Stimulated activated CD4-positive, alpha-beta T cell treated with anti-CD3 and anti-CD28 coated beads, Interleukin-1b, Interleukin-23, amount 100 ng/mL, for 24 hours (primary cell): ENCODE measurements at places on chromosomes 1 and 21.

DNA sequence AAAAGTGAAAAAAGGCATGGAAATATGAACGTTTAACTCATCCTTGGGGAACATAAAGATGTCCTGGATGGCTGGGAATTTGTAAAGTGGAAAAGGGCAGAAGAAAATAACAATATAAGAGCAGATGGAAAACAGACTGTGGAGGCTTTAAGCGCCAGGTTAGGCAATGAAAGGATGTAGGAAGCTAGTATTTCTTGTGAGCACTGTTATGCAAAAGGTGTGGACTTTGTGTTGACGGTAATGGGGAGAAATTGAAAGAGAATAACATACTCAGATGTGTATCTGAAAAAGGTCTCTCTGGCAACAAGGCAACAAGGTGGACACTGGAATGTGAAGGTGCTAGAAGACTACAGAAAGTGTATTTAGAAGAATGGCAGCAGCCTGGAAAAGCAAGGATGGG, 411.8 kb downstream of the PLPP3 start:
- no peak for DNase-seq

DNA sequence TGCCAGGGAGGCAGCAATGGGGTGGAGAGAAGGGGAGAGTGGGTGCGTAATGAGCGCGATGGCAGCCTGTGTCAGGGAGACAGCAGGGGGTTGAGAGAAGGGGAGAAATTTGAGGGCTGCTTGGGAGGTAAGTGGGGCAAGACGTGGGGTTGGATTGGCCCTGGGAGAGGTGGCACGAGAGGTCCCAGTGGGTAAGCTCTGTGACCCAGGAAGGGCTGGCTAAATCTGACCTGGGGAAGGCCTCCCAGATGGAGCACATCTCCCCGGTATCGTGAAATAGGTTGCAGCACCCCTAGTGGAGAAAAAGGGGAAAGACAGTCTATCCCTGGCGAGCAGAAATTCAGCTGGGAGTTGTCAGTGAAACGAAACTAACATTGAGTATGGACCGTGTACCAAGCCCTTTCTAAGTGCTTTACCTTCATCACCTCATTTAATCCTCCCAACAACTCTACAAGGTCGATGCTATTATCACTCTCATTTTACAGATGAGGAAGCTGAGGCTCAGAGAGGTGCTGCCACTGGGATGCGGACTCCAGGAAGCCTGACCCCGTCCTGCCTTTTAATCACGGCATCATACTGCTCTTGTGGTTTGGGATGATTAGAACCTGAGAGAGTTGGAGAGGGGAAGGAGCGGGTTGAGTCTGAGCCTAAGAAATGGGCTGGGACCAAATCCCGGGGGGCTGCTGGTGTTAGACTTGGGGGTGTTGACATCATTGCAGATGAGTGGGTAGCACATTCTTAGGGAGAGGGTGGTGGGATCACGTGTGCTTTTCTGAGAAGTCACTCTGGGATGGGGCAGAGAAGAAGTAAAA, 56.6 kb upstream of the RPL11 start:
- no peak for DNase-seq

DNA sequence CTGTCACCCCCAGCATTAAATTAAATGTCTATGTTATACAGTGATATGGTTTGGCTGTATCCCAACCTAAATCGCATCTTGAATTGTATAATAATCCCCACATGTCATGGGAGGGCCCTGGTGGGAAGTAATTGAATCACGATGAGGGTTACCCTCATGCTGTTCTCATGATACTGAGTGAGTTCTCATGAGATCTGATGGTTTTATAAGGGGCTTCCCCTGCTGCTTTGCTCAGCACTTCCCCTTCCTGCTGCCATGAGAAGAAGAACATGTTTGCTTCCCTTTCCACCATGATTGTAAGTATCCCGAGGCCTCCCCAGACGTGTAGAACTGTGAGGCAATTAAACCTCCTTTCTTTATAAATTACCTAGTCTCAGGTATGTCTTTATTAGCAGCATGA, 445.7 kb downstream of the MRPL39 start:
- DNase-seq: no peak

DNA sequence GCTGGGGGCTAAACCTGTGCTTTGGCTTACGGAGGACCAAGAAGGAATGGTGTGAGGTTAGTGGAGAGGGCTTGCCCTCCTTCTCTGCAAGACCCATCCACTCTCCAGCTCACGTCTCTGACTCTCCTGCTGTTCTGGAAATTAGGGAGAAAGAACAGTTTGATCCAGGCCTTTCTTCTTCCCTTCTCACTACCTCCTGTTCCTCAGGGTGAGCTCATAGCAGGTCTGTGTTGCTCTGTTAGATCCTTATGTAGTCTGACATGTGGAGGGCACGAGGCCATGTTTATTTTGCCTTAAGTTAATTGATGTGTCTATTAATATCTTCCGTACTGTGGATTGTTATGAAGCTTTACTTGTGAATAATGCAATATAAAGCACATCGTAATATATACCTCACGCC, 315.0 kb downstream of the GRIK1 start:
- DNase-seq: no peak

GRCh38 chr1:228013935-228014930, 7.4 kb downstream of the WNT3A start:
- DNase-seq: no peak

- DNase-seq: no peak
Measured at GRCh38 chr1:172452536-172453152, 8.8 kb upstream of the PIGC start.

DNA sequence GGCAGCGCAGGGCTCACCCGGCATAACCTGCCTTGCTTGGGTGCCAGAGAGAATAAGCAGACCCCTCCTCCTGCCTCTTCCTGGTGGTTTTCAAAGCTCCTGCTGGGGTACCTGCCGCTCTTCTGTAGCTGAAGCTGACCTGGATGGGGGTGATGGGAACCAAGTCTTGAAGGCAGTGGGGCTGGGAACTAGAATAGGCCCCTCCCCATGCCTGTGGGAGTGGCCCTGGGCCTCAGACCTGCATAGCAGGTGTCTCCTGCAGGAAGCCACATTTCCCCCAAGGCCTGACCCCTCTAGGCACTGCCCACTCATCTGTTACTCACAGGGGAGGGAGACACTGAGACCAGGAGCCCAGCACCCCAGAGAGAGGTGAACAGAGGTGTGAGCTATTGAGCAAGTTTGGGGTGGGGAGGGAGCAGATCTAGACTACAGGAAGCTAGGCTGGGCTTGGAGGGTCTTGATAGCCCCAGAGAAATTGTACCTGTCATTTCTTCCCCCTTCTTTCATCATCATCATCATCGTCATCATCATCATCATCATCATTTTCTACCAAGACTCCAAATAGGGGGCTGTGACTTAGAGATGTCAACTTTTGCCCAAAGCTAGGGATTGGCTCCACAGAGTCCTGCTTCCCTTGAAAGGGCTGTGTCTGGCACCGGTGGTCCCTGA, 10.1 kb downstream of the PADI1 start:
- DNase-seq: no peak

DNA sequence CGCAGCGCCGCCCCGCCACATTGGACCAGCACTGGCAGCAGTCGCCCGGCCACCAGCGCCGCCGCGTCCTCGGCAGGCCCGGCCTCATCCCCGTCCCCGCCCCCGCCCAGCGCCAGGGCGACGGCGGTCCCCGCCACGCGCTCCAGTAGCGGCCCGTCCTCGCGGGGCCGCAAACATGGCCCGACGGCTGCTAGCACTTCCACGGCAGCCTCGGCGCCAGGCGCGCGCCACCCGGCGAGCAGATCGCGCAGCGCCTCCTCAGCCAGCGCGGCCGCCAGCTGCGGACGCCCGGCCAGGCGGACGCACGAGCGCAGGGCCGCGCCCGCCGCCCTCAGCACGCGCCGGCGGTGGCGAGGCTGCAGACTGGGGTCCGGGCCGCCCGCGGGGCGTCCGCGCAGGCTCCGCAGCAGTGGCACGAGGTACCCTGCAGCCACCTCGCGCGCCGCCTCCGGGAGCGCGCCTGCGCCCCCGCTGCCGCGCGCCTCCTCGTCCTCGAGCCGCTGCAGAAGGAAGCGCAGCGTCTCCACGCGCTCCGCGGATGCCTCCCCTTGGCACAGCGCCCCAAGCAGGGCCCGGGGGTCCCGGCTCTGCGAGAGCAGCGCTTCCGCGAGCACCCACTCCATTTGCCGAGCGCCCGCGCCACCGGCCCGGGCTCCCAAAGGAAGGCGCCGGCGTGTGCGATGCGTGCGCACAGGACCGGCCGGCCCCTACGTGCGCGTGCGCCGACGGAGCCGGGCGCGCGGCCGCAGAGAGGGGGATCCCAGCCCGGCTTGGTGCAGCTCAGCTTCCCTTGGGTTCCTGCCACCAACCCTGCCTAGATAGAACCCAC, at the start of gene TARBP1:
TARBP1 (minus strand) TSS at position 699 of the 829 bp plus-strand sequence; CDS start at position 623, 76 bp downstream.
- peak; percentile 68 for DNase-seq

- DNase-seq: peak; percentile 51
Measured at GRCh38 chr1:47436304-47436978, 1.4 kb upstream of the FOXD2 start.

DNA sequence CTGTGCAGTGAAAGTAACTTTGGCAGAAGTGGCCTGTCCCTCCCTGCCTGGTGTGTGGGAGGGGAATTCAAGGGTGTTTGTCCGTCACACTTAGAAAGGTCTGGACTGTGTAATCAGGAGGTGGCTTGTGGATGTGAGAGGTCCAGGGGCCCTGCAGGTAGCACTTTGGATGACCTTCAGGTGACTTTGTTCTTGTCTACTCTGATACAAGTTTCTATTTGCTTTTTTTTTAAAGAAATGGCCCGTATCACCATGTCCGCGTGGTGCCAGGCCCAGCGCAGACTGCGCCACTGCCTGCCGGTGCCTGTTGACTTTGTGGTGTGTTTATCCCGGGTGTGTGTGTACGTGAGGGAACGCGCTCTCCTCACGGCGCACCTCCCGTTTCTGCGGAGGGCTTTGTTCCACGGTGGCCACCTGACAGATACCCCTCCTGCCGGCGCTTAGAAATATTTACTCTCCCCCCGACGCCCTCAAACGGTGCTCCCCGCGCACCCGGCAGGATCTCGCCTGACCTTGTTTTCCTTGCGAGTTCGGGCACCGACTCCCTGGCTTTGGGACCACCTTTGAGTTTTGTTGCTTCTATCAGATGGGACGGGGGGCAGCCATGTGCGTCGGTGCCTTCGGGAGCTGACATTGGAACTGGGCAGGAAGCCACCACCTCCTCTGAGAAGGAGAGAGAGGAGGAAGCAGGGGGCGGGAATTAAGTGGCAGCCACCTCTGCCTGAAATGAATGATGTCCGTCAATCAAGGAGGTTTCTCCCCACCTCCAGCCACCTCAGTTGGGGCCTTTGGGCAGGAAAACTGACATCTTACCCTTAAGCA, 119.4 kb downstream of the PRDM16 start:
- DNase-seq: no peak

DNA sequence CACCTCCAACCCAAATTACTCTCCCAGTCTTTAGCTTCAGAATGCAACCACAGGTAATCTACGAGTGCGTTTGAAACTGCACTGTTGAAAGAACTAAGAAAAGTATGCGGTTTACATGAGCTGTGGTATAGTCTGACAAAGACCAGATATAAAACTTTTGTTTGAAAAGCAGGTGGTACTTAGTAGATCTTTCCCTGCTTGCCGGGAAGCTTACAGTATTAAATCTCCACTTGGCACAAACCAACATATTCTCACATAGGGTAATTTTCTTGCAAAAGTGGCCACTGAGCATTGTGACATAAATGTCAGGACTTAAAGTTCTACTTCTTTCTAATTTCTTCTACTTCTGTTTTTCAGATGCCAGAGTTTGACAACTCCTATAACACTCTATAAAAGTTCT, 8.4 kb downstream of the RGS2 start:
- DNase-seq: no peak

GRCh38 chr1:94858276-94858675, 38.1 kb downstream of the SLC44A3 start:
- no peak for DNase-seq

GRCh38 chr1:173663159-173663558, 6.5 kb downstream of the ANKRD45 start:
- DNase-seq: no peak

DNA sequence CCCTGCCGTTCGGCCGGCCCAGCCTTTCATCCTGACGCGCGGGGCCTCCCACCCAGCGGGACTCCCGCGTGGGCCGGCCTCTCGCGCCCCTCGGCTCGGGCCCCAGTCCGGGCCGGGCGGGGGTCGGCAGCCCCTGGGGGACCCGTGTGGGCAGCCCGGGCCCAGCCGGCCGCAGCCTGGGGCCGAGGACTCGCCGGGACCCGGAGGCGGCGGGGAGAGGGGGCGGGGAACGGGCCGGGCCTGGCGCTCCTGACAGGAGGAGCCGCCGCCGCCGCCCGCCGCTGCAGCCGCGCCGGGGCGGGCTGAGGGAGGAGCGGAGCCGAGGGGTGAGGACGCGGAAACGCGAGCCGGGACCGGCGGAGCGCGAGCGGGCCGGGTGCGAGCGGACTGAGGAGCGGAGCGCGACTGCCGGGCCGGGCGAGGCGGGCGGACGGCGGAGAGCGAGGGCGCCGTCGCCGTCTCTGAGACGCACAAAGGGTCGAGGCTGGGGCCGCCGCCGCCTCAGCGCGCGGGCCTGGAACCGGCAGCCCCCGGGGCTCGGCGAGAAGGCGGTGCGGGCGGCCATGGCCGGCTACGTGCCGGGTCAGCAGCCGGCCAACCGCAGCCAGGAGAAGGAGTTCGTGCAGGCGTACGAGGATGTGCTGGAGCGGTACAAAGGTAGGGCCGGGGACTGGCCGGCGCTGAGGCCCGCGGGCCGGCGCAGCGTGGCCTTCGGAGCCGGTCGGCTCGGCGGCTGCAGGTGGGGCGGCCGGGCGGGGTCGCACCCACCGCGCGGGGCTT, 79.1 kb downstream of the NDUFS5 start:
- DNase-seq: peak; percentile 56

GRCh38 chr1:226474443-226475141, 66.7 kb upstream of the PARP1 start:
- no peak for DNase-seq

GRCh38 chr1:110057963-110058518, 12.4 kb downstream of the ALX3 start:
- no peak for DNase-seq

DNA sequence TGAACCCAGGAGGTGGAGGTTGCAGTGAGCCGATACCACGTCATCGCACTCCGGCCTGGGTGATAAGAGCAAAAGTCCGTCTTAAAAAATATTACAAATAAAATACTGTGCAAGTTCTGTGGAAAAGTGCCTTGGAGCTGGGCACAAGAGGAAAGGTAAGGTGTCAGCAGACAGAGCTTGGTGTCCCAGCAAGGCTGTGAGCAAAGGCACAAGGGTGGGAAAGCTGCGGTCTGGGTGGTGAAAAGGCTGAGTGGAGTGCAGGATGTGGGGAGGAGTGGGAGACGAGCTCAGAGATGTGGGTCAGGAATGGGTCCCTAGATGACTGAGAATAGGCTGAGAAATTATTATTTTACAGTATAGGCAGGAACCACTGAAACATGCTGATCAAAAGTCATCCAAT, 150.6 kb downstream of the RHOU start:
- DNase-seq: no peak

GRCh38 chr1:93001893-93002292, 40.6 kb upstream of the DIPK1A start:
- no peak for DNase-seq
